ENCODE measurements at places on chromosomes 11 and 22.
A peak's percentile ranks its signal among the peaks of the same experiment; 100 is the strongest.

DNA sequence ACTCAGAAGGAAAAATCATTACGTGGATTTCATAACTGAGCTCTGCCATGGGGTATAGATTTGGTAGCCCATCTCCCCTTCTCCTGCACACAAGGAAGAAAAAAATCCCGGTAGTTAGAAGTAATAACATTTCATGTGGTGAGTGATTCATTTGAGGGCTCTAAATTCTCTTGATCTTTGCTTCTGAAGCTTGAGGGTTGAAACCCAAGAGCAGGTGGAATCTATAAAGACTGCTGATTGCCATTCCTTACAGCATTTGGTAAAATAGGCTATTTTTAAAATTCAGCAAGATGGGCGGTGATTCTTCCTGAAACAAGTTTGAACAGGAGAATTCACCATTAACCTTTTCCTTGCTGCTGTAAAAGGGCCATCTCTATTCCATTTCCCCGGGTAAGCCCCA is 266.1 kb downstream of the CADM1 start:
- DNase-seq: no peak

GRCh38 chr11:3161309-3161708 is 3.8 kb downstream of the OSBPL5 start:
- DNase-seq: no peak

DNA sequence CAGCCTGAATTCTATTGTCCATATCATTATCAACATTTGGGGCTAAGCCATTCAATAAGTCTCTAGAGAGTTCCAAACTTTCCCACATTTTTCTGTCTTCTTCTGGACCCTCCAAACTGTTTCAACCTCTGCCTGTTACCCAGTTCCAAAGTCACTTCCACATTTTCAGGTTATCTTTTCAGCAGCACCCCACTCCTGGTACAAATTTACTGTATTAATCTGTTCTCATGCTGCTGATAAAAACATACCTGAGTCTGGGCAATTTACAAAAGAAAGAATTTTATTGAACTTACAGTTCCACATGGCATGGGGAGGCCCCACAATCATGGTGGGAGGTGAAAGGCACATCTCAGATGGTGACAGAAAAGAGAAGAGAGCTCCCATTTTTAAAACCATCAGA is 5.8 kb downstream of the OR5AK2 start:
- DNase-seq: no peak

DNA sequence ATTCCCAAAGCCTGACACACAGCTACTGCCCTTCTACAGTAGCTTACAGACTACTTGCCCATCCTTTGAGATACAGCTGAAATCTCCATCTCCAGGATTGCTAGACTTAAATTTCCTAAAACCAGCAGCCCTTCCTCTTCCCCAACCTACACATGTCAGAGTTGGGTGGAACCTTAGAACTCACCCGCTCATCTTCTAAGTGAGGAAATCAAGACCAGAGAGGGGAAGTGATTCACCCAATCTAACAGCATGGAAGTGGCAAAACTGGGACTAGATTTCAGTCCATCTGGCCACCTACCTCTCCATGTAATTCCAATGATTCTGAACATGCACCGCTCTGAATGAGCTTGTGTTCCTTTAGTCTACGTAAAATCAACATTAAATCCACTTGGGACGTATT is 1.0 kb upstream of the TMEM86A start:
- DNase-seq: peak; percentile 49

GRCh38 chr22:45831394-45831793 is 145.6 kb downstream of the WNT7B start:
- no peak for DNase-seq

Measured in epithelial cell of esophagus (primary cell).